ENCODE measurements at places on chromosomes 5 and 9. TPM values are rescaled to one million over a fixed set of nuclear protein-coding genes. Genes with fewer than 3 reads are reported as not detected.

Gene PAEP
- not detected for total RNA-seq

Gene TNFSF8
- not detected for total RNA-seq

Gene LHX6
- total RNA-seq, result 0.81 TPM

Gene NACC2
- 30.8 TPM for total RNA-seq

Gene LYSMD3
- total RNA-seq, result 16.8 TPM

Gene SVEP1
- 157 TPM for total RNA-seq

Gene MYORG
- 4.8 TPM for total RNA-seq

Gene IL9
- total RNA-seq, result not detected

Gene TRIM36
- total RNA-seq, result 0.12 TPM

Gene S100Z
- not detected for total RNA-seq

Gene CLINT1
- total RNA-seq, result 50.2 TPM

Gene PRRT1B
- not detected for total RNA-seq

Gene ENDOG
- total RNA-seq, result 19.1 TPM

Gene IL3
- not detected for total RNA-seq

Gene ITGA2
- total RNA-seq, result 5.2 TPM

Gene SLCO6A1
- not detected for total RNA-seq

Gene SNCB
- total RNA-seq, result 0.10 TPM

Gene AGXT2
- total RNA-seq, result not detected

Gene SPRY4
- 19.6 TPM for total RNA-seq

Gene ARID3C
- total RNA-seq, result 0.34 TPM

Gene EPB41L4B
- total RNA-seq, result 0.56 TPM

Gene GABRB2
- not detected for total RNA-seq

Gene DOCK2
- 0.44 TPM for total RNA-seq

Gene MTX3
- 8.5 TPM for total RNA-seq

Gene LHX2
- 0.56 TPM for total RNA-seq

Gene ADAMTS19
- 0.15 TPM for total RNA-seq
